ENCODE measurements at places on chromosomes 5 and 9.

GRCh38 chr9:99056886-99057664 lies 47.8 kb upstream of the TGFBR1 start:
- no peak overlapping the region for H3K27ac ChIP-seq
- H3K27me3 ChIP-seq = no peaks in the 10 kb centered on the region
- H3K36me3 ChIP-seq = peaks cover 5% of the 10 kb centered on the region
- H3K4me1 ChIP-seq = peaks cover 5% of the 10 kb centered on the region
- DNase-seq = no peak

DNA sequence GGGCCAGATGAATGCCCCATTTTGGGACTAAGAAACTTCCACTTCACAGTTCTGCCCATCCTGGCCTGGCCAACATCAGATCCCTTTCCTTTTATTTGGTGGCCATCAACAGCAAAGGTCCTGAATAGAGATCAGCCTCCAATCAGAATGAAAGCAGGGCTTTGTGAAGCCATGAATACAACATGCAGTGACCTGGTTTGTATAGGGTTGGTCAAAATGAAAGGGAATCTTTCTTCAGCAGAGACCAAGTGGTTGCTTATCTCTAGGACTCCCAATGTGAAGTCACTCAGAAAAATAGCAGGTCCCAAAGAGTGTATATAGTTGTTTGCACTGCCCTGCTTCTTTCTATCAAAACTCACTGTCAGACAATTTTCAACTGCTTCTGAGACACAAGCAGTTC lies 113.9 kb upstream of the SLC12A2 start:
- peaks cover 11% of the 10 kb centered on the region for H3K36me3 ChIP-seq
- H3K27me3 ChIP-seq = no peaks in the 10 kb centered on the region
- H3K27ac ChIP-seq = no peak overlapping the region
- DNase-seq = no peak
- no peaks in the 10 kb centered on the region for H3K4me1 ChIP-seq

- H3K4me3 ChIP-seq = no peak overlapping the region
- no peak for DNase-seq
- H3K4me1 ChIP-seq = no peaks in the 10 kb centered on the region
- no peak overlapping the region for H3K27ac ChIP-seq
- no peaks in the 10 kb centered on the region for H3K36me3 ChIP-seq
- no peaks in the 10 kb centered on the region for H3K27me3 ChIP-seq
Measured at GRCh38 chr9:19451240-19452087, 42.7 kb downstream of the ACER2 start.

- no peaks in the 10 kb centered on the region for H3K4me1 ChIP-seq
- H3K4me3 ChIP-seq = no peak overlapping the region
- no peak overlapping the region for H3K27ac ChIP-seq
- H3K27me3 ChIP-seq = no peaks in the 10 kb centered on the region
Measured at GRCh38 chr9:98006127-98006796, 23.1 kb downstream of the ANP32B start.

- H3K27ac ChIP-seq = no peak overlapping the region
- H3K36me3 ChIP-seq = peaks cover 4% of the 10 kb centered on the region
- H3K27me3 ChIP-seq = no peaks in the 10 kb centered on the region
Measured at GRCh38 chr9:2298217-2298616, 283.1 kb downstream of the SMARCA2 start.

DNA sequence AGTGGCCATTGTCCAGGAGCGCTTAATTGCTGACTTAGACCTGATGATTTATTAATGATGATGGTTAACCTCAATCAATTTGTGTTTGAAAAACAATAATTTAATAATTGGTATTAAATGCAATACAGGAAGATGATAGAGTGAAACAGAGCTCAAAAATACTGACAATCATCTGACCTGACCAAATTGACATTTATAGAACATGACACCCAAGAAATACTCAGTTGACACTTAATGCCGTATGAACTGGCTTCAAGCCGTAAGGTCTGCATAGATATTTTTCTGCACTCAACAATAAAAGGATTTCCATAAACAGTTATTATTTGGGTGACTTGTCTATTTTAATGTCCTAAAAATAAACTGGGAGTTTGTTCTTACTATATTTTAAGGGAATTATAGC lies 159.2 kb downstream of the TRIO start:
- peaks cover 17% of the 10 kb centered on the region for H3K36me3 ChIP-seq
- H3K4me3 ChIP-seq = no peak overlapping the region
- DNase-seq = no peak
- no peaks in the 10 kb centered on the region for H3K27me3 ChIP-seq
- no peak overlapping the region for H3K27ac ChIP-seq

DNA sequence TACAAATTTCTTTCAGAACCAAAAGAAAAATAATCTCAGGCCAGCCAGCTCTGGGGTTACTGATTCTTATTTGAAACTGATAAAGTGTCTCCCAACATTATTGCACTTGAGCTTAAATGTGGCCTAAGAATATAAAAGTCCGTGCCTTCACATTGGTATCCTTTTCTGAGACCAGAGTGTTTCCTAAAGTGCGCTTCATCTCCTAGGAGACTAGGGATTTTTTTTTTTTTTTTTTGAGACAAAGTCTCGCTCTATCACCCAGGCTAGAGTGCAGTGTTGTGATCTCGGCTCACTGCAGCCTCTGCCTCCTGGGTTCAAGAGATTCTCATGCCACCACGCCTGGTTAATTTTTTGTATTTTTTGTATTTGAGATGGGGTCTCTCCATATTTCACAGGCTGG lies 23.6 kb upstream of the KCNIP1 start:
- DNase-seq = no peak
- H3K4me3 ChIP-seq = no peak overlapping the region
- no peak overlapping the region for H3K27ac ChIP-seq
- H3K36me3 ChIP-seq = no peaks in the 10 kb centered on the region
- H3K27me3 ChIP-seq = peaks cover 42% of the 10 kb centered on the region

DNA sequence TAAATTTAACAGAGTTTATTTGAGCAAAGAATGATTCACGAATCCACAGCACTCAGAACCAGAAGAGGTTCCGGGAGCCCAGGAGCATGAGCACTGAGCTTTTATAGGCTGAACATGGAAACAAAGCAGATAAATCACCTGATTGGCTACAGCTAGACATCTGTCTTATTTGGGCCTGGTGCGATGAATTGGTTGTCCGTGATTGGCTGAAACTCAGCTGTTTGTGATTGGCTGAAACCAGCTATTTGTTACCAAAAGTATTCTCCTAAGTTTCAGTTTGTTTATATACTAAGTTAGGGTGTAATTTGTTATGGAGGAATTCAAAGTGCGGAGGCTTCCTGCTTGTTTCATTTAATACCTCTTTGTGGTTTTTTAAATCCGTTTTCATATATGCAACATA lies 15.8 kb upstream of the LCP2 start:
- peaks cover 4% of the 10 kb centered on the region for H3K27me3 ChIP-seq
- H3K4me1 ChIP-seq = peaks cover 6% of the 10 kb centered on the region
- H3K27ac ChIP-seq = no peak overlapping the region
- no peak for DNase-seq

DNA sequence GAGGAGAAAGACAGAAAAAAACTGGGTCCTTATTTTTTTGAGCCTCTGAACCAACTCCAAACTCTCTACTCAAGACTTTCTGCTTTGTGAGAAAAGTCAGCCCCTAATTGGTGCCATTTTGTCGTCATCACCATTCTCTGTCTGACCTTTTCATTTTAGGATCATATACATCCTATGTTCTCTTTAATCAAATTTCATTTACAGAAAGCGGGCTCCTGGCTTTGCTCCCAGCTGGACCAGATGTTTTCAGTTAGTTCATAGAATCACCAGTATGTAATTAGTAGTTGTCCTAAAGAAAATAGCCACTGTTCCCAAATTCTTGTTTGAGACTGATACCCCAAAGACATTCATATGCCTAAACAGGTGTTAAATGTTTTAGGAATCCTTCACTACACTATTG lies 28.6 kb upstream of the SLCO4C1 start:
- peaks cover 2% of the 10 kb centered on the region for H3K4me1 ChIP-seq
- no peak overlapping the region for H3K27ac ChIP-seq
- H3K4me3 ChIP-seq = no peak overlapping the region
- no peaks in the 10 kb centered on the region for H3K27me3 ChIP-seq

DNA sequence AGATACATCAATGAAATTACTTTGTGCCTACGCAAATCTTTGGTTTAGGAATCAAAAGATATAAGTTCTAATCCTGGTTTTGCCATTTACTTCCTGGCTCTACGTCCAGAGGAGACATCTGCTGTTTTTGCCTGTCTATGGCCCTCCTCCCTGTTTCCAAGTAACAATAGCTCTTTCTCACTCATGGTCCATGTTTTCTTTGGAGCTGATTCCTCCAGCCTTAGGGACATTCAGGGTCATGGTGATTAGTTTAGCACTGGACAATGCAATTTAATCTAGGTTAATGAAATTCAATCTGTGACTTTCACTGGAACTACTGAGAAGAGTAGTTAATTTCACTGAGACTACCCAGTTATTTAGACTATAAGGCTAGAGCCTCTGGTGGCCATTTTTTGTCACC lies 170.6 kb downstream of the SEMA6A start:
- peaks cover 15% of the 10 kb centered on the region for H3K4me1 ChIP-seq
- H3K27ac ChIP-seq = no peak overlapping the region
- DNase-seq = no peak
- no peaks in the 10 kb centered on the region for H3K27me3 ChIP-seq
- H3K36me3 ChIP-seq = no peaks in the 10 kb centered on the region
- H3K4me3 ChIP-seq = no peak overlapping the region

GRCh38 chr9:93955111-93955980 lies at the start of gene BARX1:
Gene BARX1, minus strand, starts transcription at chr9:93955355. Its CDS starts 209 bp downstream, at chr9:93955146.
- H3K36me3 ChIP-seq = peaks cover 3% of the 10 kb centered on the region
- H3K27me3 ChIP-seq = peaks cover 92% of the 10 kb centered on the region
- H3K27ac ChIP-seq = no peak within 1 kb of the TSS

DNA sequence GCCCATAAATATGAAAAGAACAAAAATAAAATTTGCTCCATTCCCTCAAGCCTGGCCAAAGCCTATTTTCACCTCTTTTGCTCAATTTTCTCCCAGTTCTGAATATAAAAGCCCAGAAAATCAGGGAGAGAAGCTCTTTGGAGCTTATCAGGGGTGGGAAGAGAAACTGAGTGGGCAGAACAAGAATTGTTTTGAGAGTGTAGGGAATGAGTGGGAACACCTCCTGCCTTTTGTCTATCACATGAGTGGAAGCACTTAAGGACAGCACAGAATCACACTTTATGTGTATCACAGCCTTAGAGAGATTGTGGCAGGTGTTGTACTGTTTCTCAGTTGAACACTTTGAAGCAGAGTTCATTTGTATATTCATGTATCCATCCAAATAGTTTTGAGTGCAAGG lies 139.2 kb upstream of the HMHB1 start:
- no peak overlapping the region for H3K27ac ChIP-seq
- no peak for DNase-seq
- no peak overlapping the region for H3K4me3 ChIP-seq
- peaks cover 16% of the 10 kb centered on the region for H3K4me1 ChIP-seq
- H3K27me3 ChIP-seq = no peaks in the 10 kb centered on the region

All from mesothelial cell of epicardium (in vitro differentiated cells).